AG20443 (cell line): ENCODE measurements at places on chromosomes 12 and 14.

- DNase-seq = no peak
Measured at GRCh38 chr12:122732170-122732569, 1.5 kb upstream of the HCAR1 start.

GRCh38 chr14:103408491-103409155 lies 23.4 kb downstream of the MARK3 start:
- DNase-seq = no peak

- no peak for DNase-seq
Measured at GRCh38 chr12:67712011-67712410, 63.5 kb downstream of the DYRK2 start.

DNA sequence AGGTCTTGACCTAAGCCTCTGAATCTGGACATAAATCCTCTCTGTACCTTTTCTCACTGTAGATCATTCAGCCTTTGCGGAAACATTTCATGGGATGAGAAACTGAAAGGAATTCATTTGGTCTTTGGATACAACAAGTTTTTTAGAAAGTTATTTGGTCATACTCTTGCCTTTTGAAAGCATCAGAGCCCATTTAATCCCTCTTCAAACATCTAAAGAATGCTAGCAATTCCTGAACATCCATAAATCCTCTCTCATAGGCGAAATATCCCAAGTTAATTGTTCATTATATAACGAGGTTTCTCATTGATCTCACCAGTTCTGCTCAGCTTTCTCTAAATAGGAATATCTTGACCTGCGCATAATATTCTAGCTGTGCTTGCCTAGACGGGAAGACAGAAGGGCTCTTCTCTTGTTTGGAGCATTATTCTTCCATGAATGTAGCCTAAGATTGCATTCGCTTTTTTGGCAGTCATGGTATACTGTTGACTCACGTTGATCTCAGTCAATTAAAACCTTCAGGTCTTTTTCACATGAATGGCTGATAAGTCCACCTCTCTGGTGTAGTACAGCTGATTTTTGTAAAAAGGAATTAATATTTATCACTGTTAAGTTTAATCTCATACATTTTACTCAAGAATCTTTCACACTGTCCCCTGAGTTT lies 24.1 kb downstream of the NTN4 start:
- peak; percentile 44 for DNase-seq

- peak; percentile 39 for DNase-seq
Measured at GRCh38 chr12:103785243-103786031, 55.6 kb downstream of the NT5DC3 start.

- peak; percentile 69 for DNase-seq
Measured at GRCh38 chr12:105843986-105844760, 294.6 kb downstream of the NUAK1 start.

DNA sequence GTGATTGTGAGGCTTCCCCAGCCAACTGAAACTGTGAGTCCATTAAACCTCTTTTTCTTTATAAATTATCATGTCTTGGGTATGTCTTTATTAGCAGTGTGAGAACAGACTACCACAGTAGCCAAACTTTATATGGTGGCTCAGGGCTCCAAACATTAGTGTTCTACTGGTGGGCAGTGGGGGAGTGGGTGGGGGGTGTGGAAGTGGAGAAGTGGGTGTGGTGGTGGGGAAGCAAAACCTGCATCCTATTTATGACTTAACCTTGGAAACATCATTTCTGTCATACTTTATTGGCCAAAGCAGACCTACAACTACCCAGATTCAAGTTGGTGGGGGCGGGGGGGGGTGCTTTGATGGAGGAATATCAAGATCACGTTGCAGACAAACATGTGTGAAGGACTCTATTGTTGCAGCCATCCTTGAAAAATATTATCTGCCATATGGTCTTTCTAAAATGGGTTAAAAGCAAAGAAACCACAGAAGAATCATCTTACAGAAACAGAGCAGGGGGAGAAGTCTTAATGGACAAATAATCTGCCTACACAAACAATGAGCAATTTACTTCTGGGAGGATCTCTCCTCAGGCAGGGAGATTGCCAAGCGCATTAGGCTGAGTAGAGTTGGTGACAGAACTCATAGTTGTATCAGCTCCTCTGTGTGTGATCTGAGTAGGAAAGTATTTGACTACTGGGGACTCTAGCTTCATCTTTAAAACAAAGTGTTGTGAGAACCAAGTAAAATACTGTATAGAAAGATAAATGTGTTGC lies 1.4 kb upstream of the PWP1 start:
- peak; percentile 22 for DNase-seq

- peak; percentile 78 for DNase-seq
Measured at GRCh38 chr12:106246891-106247673, 738 bp downstream of the CKAP4 start.

DNA sequence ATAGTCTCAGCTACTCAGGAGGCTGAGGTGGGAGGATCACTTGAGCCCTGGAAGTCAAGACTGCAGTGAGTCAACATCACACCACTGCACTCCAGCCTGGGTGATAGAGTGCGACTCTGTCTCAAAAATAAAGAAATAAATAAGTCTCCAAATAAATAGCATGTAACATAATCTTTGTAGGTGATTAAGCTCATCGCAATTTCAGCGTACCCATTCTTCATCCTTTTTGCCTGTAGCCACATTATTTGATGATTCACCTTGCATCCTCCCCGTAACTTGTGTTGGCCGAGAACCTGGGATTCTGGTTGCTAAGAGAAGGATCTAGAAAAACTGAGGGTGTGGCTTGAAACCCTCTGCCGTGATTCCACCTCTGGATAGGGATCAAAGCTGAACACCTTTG lies 115.1 kb downstream of the GALC start:
- DNase-seq = no peak

DNA sequence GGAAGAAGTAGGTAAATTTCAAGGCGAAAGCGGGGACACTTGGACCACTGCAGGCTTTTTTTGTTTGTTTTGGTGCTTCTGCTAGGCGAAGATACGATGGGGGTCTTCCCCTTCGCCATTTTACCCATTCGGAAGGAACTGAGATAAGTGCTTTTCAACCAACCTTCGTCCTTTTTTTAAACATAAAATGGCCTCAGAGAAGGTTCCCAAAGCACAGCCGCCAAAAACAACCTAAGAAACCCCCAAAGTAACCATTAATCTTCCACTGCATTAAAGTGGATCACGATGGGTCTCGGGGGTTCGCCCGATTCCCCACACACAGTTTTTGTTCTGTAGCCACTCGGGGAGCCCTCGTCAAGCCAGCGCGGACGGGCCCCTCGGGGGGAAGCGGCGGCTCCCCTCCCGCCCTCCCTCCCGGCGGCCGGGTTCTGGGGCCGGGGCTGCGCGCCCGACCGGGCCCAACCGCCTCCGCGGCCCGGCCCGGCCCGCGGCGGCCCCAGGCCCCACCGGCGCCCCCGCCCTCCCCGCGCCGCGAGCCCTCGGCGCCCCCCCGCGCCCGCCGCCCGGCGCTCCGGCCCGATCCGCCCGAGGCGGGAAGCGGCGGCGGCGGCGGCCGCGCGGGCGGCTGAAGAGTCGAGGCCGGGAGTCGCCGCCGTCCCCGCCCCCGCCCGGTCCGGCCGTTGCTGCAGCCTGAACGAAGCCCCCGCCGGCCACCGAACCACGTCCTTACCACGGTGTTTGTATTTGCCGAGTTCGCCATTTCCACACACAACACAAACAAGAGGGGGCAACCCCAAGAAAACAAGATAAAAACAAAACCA lies 790 bp downstream of the GTF2A1 start:
- DNase-seq = peak; percentile 68

DNA sequence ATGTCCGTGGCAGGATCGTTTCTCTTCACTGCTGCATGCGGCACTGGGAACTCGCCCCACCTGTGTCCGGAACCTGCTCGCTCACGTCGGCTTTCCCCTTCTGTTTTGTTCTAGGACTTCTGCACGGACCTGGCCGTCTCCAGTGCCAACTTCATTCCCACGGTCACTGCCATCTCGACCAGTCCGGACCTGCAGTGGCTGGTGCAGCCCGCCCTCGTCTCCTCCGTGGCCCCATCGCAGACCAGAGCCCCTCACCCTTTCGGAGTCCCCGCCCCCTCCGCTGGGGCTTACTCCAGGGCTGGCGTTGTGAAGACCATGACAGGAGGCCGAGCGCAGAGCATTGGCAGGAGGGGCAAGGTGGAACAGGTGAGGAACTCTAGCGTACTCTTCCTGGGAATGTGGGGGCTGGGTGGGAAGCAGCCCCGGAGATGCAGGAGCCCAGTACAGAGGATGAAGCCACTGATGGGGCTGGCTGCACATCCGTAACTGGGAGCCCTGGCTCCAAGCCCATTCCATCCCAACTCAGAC lies 1.2 kb downstream of the FOS start:
- peak; percentile 12 for DNase-seq

- DNase-seq = no peak
Measured at GRCh38 chr12:112977641-112978040, 678 bp upstream of the OAS2 start.

GRCh38 chr14:38848243-38848935 lies 254.6 kb downstream of the SEC23A start:
- DNase-seq = no peak

GRCh38 chr12:126355346-126355745 lies 1290.1 kb downstream of the AACS start:
- no peak for DNase-seq

DNA sequence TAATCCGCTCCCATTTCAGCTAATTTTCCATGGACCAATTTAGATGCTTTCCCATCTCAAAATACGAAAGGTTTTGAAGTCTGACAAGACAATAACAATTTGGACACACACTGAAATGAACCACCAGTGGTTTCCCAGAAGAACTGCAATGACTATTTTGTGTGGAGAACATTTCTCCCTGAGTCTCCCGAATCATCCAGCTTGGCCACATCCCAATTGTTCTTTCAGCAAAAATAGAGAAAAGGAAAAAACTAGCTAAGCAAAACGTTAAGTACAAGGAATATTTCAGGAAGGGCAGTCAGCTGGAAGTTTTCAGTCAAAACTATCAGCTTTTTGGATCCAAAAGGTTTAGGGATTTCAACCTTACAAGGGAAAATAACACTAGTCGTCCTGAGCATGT lies 390.6 kb downstream of the KCNH5 start:
- no peak for DNase-seq

GRCh38 chr12:57583008-57583831 lies 7.8 kb upstream of the PIP4K2C start:
- peak; percentile 91 for DNase-seq

- peak; percentile 94 for DNase-seq
Measured at GRCh38 chr12:106247674-106248311, at the start of gene CKAP4. Gene CKAP4, minus strand, starts transcription at chr12:106248020. Its CDS starts 169 bp downstream, at chr12:106247851.

- no peak for DNase-seq
Measured at GRCh38 chr14:30058401-30058800, 130.8 kb upstream of the PRKD1 start.
